ENCODE measurements at places on chromosomes 7 and 10. TPM values are rescaled to one million over a fixed set of nuclear protein-coding genes. Genes with fewer than 3 reads are reported as not detected.

Gene ODAD2
- total RNA-seq = 1.5 TPM

Gene FLNC
- total RNA-seq = 191 TPM

Gene TAC1
- total RNA-seq = under 0.01 TPM

Gene DNTT
- not detected for total RNA-seq

Gene TFPI2
- total RNA-seq = 14.4 TPM

Gene DGKI
- 2.1 TPM for total RNA-seq

Gene WDR86
- 1.0 TPM for total RNA-seq

Data from fibroblast of lung (primary cell).